ENCODE measurements at places on chromosomes 12 and 14.

- DNase-seq, result no peak
Measured at GRCh38 chr14:60221457-60221856, 27.6 kb upstream of the PPM1A start.

DNA sequence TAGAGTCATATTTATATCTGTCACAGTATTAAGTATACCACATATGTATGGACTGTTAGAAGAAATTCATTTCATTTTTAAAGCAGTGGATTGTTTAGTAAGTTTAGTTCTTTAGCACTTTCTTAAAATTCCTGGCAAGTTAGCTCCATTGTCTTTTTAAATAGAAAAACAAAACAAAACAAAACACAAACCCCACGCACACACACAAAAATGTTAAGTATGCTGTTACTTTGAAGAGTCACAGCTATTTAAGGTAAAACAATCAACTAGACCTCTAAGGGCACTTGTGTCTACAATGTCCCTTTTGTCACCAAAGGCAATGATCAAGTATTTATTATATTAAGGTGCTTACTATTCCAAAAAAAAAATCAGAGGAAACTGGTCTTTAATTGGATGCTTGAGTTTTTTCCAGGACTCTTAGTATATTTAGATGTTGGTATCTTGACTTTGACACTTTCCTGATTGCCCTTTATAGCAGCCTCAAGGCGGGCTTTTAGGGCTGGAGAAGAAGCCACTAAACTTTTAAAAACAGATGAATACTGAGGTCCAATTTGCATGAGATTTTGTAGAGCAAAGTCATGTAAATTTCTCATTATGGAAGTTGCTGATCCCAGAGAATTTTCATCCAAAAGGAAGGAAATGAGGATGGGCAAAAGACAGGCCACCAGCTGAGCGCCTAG lies 85.5 kb upstream of the HECTD1 start:
- no peak for DNase-seq

- no peak for DNase-seq
Measured at GRCh38 chr14:70677341-70677740, 35.6 kb downstream of the TTC9 start.

GRCh38 chr14:29930283-29930682 lies 2.6 kb upstream of the PRKD1 start:
- DNase-seq, result no peak

DNA sequence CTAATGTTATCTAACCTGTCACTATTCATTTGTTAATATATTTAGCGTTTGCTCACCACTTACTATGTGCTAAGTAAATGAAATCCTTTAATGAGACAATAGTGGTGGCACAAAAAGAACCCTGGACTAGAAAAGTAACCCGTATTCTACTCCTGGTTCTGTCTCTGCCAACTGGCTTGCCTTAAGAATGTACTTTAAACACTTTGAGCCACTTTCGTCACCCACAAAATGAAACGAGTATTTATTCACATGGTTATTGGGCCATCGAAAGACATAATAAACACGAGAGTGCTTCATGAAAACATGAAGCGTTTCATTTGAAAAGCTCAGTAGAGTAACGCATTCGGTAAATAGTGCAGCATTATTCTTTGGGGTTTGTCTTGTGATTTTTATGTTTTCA lies 254.7 kb downstream of the EGLN3 start:
- no peak for DNase-seq

GRCh38 chr12:43758247-43758727 lies 303 bp downstream of the PUS7L start:
- peak; percentile 71 for DNase-seq

DNA sequence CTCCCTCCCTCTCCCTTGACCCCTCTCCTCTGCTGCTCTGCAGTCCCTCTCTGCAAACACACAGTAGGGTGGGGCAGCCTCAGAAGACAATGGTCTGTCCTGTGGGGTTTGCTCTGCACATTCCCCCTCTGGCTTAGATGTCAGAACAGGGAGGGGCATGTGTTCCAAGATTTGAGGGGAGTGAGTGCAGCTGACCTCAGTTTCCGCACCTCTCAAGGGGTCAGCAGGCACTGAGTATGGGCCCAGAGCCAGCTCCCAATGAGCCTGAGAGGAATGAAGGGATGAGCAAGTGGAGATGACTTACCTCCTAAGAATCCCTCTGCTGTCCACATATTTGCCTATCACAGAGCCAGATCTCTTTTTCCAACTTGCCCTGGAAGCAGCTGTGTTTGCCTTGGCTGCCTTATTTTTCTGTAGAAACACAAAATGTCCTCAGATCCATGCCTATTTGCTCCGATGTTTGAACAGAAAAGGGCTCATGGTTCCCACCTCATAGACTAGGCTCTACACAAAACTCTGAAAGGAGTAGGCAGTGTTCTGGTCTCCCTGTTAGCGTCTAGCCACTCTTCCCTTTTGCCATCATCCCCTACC lies 111.4 kb downstream of the CRACR2A start:
- DNase-seq, result no peak

DNA sequence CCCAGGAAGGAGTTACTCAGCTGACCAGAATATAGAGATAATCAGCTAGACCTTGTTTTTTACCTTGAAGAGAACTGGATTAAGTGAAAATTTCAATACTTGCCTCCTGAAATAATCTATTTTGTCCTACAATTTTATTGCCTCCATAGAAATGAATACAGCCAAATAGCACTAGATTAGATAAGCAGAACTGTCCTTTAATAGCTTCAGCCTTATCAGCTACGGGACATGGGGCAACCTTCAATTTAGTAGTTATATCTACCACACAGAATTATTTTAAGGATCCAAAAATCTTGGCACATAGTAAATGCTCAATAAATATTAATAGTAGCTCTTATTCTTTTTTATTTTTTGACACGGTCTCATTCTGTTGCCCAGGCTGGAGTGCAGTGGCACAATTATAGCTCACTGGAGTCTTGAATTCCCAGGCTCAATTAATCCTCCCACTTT lies 67.2 kb upstream of the PLEKHG3 start:
- DNase-seq, result no peak

GRCh38 chr14:41606282-41606531 lies 469 bp upstream of the LRFN5 start:
- no peak for DNase-seq

DNA sequence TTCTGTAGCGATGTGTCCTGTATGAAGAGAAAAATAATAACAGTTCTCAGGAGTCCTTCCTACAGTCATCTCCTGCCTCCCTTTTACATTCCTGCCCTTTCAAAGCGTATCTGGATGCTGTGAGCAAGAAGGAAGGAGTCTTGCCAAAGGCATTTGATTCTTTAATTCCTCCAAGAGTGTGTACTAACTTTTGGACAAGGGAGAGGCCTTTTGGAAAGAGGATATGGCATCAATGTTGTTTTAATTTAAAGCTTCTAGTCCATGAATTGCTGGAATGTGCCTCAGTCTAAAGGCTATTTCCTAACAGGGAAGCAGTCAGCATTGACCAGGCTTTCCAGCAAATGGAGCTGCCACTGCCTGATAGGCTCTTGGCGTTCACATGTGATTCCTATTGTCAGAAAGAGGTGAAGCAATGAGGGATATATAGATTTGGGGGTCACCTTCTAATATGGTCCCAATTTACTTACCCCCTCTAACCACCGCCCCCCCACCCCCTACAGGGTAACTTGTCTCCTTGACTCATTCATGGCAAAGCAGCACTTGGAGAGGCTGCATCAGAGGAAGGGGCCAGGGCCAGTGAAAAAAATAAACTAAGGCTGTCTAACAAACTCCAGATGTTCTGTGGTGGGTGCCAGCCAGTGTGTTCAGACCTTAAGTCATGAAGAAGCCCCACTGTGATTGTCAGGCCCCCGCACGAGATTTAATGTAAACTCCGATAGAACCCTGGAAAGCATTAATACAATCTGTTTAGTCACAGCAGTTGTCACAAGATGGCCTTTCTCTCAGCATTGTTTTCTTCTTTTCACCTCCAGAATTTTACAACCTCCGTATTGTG lies 220.3 kb downstream of the FBXL14 start:
- no peak for DNase-seq

GRCh38 chr12:76848132-76848531 lies 30.7 kb downstream of the CSRP2 start:
- no peak for DNase-seq

GRCh38 chr12:52670961-52671360 lies 9.2 kb downstream of the KRT1 start:
- no peak for DNase-seq

- DNase-seq, result peak; percentile 76
Measured at GRCh38 chr14:29016050-29016900, 249.7 kb downstream of the FOXG1 start.

GRCh38 chr12:59820594-59821011 lies 224.8 kb downstream of the SLC16A7 start:
- DNase-seq, result no peak

DNA sequence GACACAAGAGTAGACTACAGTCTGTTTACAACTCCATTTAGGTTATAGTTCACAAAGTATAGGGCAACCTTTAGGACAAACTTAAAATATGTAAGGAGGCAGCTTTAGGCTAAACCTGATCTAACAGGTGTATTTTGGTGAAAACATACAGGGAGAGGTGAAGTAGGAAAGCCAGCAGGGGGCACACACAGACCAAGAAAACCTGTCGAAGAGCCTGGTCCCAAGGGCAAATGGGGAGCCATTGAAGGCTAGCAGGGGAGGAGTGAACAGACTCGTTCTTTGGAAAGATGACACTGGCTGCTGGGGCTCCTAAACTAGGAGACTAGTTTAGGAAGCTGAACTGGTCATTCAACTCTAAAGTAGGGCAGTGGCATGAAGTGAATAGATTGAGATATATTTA lies 138.8 kb upstream of the WSCD2 start:
- peak; percentile 86 for DNase-seq

DNA sequence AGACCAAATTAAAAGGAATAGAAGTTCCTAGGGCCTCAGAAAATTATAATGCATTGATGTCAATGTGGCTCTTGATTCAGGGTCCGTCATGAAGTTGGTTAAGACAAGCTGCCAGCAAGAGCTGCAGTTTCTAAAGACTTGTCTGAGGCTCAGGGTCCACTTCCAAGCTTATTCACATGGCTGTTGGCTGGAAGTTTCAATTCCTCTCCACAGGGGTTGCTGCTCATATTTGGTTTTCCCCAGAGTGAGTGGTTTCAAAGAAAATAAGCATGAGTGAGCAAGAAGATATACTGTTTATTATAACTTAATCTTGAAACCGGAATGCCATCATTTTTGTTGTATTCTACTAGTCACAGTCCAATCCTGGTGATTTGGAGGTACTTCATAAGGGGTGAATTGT lies 1247.4 kb downstream of the LRFN5 start:
- DNase-seq, result no peak

DNA sequence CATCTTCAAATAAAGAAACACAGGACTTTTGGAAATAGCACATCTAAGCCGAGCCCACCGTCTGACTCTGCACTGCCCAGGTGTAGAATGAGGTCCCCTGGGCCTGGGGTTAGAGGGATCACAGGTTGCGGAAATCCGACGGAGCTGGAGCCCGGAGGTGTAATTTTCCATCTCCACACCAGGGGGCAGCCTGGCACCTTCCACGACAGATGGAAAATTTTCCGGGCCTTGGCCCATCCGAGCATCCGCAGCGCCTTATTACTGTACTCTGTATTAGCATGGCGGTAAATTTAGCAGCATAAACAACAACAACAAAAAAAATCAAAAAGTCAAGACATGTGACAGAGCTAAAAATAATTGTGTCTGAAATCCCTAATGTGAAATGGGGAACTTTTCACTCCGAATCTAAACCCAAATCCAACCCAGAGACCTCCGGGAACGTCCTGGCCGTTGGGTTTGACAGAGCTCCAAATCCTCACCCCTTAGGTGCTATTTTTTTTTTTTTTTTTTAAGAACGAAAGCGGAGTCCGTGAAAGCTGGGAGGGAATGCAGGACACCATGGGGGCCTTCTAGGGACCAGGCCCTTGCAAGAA lies 93.9 kb downstream of the KSR2 start:
- DNase-seq, result peak; percentile 79

DNA sequence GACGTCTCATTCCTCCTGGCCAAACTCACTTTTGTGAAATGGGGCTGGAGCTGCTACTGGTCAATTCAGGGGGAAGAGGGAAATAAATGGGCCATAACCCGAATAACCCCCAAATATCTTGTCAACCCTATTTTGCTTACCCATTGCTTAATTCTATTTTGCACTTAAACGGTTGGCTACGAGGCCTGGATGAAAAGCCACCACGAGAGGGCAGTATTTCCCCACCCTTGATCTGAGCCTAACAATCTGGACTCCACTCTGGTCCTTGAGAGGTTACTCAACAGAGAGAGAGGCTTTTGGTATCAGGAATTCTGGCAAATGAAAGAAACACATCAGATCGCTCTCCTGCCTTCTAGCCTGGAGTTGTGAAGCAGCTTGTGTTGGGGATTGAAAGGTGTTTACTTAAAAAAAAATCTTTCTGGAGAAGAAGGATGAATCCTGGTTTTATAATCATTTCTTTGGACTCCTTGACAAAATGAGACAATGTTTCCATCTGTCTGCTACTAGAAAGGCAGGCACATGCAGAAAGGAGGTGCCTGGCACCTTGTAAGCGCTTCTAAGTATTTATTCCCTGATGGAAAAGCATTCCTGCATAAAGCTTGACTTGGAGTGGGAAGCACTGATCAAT lies 22.4 kb upstream of the FBXO21 start:
- peak; percentile 85 for DNase-seq

- no peak for DNase-seq
Measured at GRCh38 chr12:79274501-79275064, 410.0 kb downstream of the SYT1 start.

DNA sequence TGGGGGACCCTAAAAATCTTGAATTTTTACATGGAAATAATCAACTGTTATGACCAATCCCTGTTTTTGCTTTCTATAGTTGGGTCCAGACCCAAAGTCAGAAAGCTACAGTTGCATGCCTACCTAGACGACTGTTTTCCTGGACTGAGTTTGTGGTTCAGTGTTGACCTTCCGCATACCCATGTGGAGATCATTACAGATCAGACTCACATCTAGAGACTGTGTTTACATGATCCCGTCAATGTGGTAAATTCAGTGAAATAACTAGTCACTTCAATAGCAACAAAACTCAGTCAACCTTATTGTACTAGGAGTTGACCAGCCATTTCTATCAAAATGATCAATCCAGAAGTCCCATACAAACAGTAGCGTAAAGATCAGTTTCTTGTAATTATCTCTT lies 257.6 kb downstream of the EGLN3 start:
- no peak for DNase-seq

GRCh38 chr12:47079468-47079980 lies at the start of the genes AMIGO2 and PCED1B:
Gene AMIGO2, minus strand, starts transcription at chr12:47079959. Its CDS starts 957 bp downstream, at chr12:47079002.
Gene PCED1B, plus strand, starts transcription at chr12:47079621. Its CDS starts 155,443 bp downstream, at chr12:47235064.
- peak; percentile 67 for DNase-seq

GRCh38 chr12:64510667-64511066 lies 58.7 kb downstream of the TBK1 start:
- no peak for DNase-seq

GRCh38 chr12:25926536-25926935 lies 31.9 kb upstream of the RASSF8 start:
- DNase-seq, result peak; percentile 98

DNA sequence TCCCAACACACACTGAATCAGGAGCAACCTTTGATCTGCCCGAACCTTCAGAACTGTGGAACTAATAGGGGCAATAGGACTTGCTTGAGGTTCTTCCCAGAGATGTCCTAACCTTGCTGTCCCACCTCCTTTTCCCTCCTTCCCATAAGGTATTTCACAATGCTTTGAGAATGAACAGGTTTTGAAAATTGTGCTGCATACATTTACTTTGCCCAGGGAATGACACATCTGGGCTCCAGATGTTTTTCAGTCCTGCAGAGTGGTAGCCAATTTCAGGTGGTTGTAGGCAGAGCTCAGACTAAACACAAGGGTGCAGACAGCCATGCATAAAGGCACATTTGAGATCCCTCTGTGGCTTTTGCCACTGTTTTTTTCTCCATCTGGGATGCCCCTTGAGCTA lies 206.7 kb upstream of the PWP1 start:
- no peak for DNase-seq
